GOT3 (cell line): ENCODE measurements at places on chromosomes 4 and X.

- DNase-seq: no peak
Observed at GRCh38 chrX:73400136-73400748, 46.6 kb upstream of the CDX4 start.

DNA sequence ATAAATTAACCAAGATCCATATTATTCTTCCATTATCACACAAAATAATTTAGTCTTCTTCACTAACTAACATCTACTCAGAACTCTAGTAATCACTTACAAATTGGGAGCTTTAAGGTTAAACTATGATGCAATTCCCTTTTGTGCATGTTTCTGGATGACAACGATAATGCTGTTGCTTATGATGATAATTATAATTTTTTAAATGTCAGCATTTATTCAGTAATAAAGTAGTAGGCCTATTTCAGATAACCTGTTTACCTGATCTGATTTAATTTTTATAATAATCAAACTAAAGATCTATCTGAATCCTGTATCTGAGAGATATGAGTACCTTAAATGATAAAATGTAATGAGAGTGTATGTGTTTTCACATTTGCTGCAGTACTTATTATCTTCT lies 507.8 kb upstream of the GRID2 start:
- no peak for DNase-seq

- DNase-seq: no peak
Observed at GRCh38 chrX:20414762-20415445, 148.2 kb upstream of the RPS6KA3 start.

DNA sequence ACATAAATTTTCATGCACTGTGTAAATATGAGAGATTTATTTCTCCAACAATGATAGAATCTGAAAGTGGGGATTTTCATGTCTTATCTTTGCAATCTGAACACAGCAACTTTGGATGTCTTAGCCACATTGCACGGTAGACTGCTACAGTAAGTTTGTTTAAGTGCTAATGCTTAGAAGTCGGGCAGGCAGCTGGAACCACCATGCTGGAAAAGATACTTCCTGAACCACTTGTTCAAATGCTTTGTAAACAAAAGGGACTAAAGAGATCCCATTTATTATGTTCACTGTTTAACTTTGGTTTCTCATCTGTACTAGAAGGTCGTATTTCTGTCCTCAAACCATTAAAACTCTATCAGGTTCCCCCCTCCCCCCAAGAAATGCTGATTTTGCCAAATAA lies 555.9 kb upstream of the DIPK2B start:
- DNase-seq: no peak

DNA sequence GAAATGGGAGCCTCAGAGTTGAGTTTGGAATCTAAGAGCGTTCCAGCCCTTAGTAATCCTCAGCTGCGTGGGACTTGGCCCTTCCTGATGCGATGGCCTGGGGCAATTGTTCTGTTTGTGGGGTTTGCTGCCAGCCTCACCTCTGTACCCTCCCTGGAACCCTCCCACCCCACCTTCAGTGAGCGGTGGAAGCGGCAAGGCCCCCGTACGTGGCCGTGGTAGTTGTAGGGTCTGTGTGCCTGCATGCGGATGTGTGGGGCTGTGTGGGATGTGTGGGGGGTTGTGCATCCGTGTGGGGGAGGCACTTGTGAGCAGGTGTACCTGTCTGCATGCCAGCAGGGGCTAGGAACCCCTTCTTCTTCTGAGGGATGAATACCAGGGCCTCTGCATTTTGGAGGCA lies 65.4 kb upstream of the ADRA2C start:
- DNase-seq: no peak

- DNase-seq: no peak
Observed at GRCh38 chr4:180363815-180364214, 1879.4 kb upstream of the TENM3 start.

- peak; percentile 12 for DNase-seq
Observed at GRCh38 chrX:66638591-66639500, at the start of gene EDA2R. TSS of gene EDA2R (minus strand) at chrX:66639078. CDS start at chrX:66616020, 23,058 bp downstream.

DNA sequence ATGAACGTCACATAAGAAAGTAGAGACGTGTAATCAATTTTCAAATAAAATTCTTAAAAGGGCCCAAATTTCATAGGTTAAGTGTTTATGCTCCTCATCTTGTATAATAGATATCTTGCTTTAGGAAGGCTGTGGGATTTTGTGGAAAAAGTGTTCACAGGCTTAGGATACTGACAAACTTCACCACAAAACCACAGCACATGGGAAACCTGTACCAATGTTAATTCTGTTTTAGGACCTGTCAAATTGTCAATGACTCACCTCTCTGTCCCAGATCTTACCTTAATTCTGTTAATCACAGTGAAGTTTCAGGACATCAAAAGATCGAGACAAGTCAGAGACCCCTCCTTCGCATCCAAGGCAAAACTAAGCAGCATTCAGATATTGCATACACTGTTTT lies 24.2 kb downstream of the FGFBP1 start:
- DNase-seq: no peak

DNA sequence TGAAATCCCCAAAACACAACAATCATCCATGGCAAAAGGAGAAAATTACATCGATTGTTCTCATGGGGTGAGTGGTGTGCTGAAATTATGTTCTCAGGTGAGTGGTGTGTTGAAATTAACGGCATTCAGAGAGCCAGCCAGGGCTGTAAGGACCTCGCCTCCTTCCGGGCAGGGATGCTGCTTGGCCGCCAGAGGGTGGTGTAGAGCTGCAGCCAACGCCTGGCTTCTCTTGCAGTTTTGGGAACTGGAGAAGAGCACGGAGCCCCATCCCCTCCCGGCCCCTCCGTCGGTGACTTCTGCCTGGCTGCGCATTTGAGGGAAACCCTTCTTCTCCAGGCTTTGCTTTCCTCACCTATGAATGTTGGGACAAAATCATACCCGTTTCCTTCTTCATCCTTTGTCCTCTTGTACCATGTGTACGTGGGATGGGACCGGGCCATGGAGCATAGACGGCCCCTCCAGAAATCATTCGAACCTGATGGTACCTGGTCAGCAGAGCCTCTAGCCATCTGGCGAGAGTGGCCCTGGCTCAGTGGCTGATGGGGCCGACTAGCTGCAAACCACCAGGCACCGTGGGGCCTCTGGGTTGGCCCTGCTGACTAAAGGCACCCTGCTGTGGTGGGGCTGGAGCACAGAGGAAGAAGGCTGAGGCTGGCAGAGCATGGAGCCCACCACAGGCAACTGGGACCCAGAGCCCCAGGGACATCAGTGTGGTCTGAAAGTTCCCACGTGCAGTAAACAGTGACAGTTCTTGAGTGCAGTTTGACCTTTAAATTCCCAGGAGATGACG lies 28.4 kb downstream of the TRMT44 start:
- DNase-seq: no peak

DNA sequence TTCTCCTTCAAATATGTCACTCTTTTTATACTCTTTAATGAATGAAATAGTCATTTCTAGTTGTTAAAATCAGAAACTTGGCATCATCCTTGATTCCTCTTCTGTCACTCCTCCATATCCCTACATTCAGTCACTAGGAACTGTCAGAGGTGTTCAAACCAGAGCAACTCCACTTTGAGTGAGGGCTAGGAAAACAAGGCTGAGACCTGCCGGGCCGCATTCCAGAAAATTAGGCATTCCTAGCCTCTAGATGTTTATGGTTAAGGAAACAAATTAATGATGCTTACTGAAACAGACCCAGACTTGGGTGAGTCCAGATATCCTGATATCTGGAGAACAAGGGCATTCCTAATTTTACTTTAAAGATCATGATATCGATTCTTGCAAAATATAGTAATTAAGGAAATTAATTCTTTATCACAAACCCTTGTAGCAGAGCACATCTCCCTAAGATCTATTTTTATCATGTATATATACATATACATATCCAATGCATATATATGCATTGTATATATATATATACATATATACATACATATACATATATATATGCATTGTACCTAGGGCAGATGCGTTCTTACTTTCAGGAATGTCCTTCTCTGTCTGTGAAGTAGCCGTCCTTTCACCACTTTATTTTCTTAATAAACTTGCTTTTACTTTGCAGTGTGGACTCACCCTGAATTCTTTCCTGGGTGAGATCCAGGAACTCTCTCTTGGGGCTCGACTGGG lies 98.4 kb upstream of the GC start:
- no peak for DNase-seq

- no peak for DNase-seq
Observed at GRCh38 chr4:77833126-77833724, 14.1 kb upstream of the CNOT6L start.

DNA sequence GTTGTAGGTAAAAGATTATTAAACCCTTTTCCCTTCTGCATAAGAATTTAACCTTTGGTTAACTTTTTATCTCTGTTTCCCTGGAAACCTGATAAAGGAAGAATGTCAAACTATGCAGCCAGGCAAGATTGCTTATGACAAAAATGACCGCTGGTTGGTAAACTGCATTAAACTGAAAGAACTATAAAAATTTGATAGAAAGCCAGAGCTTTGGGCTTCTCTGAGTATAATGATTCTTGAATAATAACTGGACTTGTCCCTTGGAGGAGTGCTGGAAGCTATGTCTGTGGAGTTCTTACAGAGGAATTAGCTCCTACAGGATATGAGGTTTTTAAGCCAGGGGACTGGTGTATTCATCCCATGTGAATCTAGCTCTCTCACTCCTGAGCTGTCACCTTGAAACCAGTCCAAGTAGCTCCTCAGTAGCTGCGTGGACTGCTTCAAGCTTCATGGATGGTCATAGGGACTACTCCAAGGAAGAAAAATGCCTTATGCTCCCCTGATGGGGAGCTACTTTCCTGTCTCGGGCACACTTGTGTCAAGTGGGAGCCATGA lies 52.0 kb downstream of the RASL11B start:
- DNase-seq: no peak

DNA sequence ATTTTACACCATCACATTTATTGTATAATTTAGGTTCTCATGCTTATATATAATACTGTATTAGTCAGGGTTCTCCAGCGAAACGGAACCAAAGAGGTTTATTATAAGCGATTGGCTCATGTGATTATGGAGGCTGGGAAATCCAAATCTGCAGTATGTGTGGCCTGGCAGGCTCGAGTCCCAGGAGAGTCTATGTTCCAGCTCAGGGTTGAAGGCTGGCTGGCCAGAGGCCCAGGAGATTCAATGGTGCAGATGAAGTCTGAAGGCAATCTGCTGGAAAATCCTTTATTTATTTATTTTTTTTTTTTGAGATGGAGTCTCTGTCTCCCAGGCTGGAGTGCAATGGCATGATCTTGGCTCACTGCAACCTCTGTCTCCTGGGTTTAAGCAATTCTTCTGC lies 63.0 kb upstream of the WDFY3 start:
- DNase-seq: no peak

DNA sequence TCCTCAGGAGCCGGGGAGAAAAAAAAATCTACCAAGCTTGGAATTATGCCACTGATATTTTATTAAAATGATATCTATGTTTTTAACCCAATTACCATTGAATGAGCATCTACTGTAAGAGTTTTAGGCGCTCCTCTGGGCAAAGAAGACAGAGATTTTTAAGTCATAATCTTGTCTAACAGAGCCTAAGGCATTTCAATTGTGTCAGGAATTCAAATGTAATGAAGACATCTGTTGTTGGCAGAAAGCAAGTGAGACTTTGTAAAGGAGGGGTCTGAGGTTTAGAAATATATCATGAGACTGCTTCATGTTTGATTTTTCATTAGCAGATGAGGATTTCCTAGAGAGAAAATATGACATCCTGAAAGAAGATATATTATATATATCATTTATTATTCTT lies 1158.1 kb downstream of the FSTL5 start:
- DNase-seq: no peak

DNA sequence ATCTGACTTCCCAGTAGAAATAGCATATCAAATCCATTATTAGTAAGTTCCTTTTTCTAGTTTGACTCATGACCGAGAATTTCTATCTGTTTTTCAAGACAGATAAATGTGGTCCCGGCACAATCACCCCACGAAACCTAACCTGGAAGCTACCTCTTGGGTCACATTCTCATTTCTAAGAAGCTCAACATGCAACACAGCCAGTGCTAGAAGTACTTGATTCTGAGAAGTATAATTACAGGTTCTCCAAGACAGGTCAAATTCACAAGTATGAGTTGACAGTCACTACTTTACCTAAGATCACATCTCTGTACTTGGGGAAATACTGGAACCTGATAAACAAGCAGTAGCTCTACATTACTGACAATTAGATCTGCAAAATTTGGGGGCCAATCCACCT lies 54.0 kb upstream of the PLAC1 start:
- DNase-seq: no peak

GRCh38 chrX:28609917-28610613 lies 22.8 kb downstream of the IL1RAPL1 start:
- no peak for DNase-seq

DNA sequence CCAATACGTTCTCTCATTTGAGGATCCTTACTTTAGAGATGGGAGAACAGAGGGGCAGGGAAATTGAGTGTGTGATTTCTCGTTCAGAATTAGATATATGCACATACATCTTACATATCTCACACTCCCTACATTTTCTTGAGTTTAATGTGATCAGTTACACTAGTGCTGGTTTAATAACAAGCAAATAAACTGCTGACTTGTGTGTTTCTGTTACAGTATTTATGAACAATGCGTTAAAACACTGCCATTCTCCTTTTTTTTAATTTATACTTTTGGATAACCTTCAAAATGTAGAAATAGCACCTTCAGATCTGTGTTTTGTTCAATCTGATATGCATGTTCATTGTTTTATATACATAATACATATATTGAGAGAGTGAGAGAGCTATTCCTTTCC lies 130.1 kb downstream of the KLHL8 start:
- no peak for DNase-seq

GRCh38 chr4:153159728-153160221 lies 44.5 kb upstream of the TRIM2 start:
- no peak for DNase-seq

- DNase-seq: no peak
Observed at GRCh38 chr4:138487230-138487629, 245.1 kb upstream of the SLC7A11 start.

GRCh38 chr4:152090543-152090942 lies 329.7 kb upstream of the GATB start:
- no peak for DNase-seq

GRCh38 chr4:18690291-18690955 lies 668.9 kb upstream of the LCORL start:
- no peak for DNase-seq

DNA sequence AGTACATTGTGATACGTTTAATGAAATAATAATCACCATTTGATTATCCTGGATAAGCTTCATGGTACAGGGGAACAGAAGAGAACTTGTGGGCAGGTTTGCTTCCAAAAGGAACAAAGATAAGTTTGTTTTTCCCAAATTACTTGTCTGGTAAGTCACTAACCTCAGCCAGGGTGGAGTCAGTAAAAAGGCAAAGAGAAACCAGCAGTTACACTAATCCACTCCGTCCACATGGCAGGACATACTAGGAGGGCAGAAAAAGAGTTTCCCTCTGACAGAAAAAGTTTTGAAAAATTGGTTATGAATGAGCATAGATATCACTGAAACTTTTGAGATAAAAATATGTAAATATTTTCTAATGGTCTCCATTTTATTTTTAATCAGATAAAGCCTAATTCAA lies 285.9 kb downstream of the IL15 start:
- DNase-seq: no peak

GRCh38 chrX:69362354-69362753 lies 141.8 kb upstream of the NALF2 start:
- DNase-seq: no peak

GRCh38 chrX:72021975-72022374 lies 109.7 kb downstream of the RTL5 start:
- no peak for DNase-seq

- DNase-seq: no peak
Observed at GRCh38 chr4:186887291-186887700, 163.6 kb upstream of the FAT1 start.

- no peak for DNase-seq
Observed at GRCh38 chrX:46461660-46462191, 83.5 kb downstream of the ZNF674 start.
